Activated CD4-positive, alpha-beta T cell treated with anti-CD3 and anti-CD28 coated beads for 48 hours (primary cell): ENCODE measurements at places on chromosomes 13 and 19.

DNA sequence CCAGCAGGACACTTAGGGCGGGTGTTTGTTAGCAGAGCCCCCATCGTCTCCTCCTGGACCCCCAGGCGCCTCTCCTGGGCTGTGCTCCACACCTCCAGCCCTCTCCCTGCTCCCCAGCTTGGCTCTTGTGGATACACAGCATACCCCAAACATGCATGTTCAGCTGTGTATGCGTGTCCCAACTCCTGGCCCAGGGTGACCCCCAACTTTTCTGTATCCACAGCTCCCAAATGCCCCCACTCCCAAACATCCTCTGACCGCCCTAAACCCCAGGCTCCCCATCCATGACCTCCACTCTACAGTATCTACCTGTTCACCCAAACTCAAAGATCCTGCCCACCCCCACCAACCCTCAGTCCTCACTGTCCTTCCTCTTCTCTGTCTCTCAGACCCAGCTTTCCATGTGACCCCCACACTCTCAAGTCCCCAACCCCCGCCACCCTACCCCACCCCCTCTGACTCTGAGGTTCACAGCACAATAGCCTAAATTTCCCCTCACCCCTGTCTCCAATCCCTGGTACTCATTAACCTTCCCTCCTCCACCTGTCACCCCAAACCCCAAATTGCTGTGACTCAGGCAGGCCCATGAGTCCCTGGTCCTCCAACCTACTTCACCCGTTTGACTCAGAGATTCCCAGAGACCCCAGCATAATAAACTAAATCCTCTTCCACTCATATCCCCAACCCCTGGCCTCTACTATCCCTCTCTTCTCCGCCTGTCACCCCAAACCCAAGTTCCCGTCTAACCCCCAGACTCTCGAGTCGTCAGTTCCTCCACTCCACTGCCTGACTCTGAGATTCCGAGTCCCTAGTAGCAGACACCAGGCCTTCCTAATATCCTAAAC is 968 bp downstream of the UBE2M start:
- DNase-seq = no peak

DNA sequence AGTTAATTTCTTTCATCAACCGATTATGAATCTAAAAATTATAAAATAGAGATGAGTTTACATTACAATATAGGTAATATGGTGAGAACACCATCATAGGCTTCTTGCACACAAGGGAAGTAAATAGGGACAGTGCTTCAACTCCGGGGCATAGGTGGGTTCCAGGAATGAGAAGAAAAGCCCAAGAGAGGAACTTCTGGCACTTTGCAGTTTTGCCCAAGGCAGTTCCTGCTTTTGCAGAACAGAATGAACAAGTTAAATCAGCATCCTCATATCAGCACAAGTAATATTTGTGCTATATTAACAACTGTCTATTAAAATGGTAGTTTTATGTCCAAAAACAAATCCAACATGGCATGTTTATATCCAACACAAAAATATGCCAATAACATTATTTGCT is 60.1 kb downstream of the DACH1 start:
- no peak for DNase-seq

DNA sequence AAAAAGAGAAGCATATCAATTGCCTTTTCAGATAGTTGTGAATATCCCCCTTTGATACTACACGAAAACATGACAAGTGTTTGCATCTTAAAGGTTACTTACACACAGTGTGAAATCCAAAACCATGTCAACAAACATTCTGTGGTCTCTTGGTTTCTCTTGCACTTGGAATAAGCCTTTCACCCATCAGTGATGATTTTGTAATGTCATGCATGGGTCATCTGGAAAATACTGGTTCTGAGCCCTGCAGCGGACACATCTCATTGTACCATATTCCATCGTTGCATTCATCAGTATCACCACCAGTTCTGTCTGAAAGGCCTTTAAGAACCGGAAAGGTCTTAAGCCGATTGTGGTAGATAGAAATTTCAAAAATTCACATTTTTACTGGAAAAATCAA is 65.4 kb upstream of the SOX1 start:
- DNase-seq = no peak

- no peak for DNase-seq
Observed at GRCh38 chr13:95452375-95452774, 100.1 kb upstream of the CLDN10 start.

DNA sequence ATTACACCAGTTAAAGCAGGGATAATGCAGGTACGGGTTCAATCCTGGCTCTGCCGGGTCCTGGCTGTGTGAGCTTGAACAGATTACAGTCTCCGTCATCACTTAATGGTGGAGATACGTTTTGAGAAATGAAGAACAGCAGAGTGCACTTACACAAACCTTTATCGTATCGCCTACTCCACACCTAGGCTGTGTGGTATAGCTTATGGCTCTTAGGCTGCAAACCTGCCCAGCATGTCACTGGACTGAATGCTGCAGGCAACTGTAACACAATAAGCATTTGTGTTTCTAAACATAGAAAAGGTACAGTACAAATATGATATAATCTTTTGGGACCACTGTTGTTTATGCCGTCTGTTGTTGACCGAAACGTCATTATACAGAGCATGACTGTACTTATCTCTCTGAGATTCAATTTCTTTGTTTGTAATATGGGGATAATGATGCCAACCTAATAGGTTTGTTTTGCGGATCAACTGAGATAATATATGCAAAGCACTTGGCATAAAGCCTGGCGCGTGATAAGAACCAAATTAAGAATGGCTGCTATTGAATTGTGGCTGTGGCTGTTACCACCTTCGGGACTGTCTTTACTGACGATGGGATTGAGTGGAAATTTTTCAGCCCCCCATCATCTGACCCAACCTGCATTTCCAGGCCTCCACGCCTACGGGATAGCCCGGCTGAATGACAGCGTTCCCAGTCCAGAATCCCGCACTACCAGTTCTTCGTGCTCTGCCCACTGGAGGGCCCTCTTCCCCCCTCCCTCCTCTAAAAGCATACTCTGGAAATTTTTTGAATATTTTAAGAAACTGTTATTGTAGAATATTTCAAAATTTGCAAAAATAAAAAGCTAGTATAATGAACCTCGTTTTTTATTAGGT is 11.2 kb downstream of the KRTDAP start:
- DNase-seq = no peak

GRCh38 chr13:45073809-45074208 is 46.5 kb upstream of the GTF2F2 start:
- peak; percentile 6 for DNase-seq

DNA sequence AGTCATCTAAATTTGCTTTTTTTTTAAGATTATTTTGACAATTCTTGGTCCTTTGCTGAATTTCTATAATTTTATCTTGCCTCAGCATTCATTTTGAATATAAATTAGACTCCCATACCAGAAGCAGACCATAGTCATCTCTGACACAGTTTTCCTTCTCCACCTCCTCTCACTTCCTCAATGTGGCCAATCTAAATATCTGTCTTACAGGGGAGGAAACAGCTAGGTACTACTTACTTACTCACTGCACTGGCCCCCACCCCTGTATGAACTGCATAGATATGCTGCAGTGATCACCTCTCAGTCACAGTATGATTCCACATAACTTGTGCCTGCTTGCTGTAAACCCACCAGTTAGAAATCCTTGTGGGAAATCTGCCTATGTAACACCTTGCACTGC is 665.6 kb downstream of the FGF9 start:
- DNase-seq = no peak

- no peak for DNase-seq
Observed at GRCh38 chr13:76035711-76036110, 399.6 kb downstream of the LMO7 start.

DNA sequence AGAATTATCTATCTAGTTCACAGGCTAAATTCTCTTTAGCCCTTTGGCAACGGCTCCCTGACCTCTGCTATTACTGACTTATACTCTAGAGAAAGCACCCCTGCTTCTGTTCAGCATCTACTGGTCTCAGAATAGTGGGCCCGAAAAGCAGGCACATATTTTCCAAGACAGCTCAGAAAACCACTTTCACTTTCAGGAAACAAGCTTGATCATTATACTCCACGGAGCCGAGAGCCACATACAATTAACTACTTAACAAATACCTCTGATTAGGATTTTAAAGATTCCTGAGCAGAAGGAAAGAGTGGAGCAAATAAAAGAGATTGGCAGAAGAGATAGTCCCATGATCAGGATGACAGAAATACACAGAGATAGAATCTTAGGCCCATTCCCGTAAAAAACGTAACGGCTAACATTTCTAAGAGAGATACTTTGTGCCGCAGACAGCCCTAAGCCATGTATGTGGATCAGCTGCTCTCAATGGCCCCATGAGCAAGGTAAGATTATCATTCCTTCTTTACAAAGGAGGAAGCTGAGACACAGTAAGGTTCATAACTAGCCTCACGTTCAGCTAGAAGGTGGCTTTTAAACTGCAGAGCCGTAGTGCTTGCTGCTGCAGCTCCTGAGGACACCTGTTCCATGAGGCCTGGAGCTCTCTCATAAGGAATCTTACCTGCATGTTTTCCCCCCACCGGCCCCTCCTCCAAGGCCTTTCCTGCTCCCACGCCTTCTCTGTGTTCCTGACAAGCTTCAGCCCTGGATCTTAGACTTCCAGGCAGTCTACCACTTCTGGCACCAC is 227.2 kb downstream of the FOXO1 start:
- DNase-seq = peak; percentile 35

DNA sequence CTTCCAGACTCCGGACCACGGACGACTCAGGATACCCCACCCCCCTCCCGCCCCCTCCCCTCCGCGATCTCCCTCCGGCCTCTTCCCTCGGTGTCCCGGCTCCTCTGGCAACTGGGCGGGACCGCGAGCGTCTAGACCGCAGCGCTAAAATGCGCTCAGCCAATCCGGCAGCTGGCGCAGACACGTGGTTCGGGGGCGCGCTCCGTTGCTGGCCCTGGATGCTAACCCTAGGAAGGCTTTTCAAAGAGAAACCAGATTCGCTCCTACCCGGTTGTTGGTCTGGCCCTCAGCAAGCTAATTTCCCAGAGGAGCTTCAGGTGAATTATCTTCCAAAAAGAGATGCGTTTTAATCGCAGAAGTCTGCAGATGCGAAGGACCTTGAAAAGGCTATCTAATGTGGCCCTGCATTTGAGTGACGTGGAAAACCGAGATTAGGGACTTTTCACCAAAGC is at the start of gene DZIP1:
TSS of gene DZIP1 (minus strand) at position 106 of the 452 bp plus-strand sequence. CDS start 2,677 bp downstream, outside the sequence.
- DNase-seq = peak; percentile 49

DNA sequence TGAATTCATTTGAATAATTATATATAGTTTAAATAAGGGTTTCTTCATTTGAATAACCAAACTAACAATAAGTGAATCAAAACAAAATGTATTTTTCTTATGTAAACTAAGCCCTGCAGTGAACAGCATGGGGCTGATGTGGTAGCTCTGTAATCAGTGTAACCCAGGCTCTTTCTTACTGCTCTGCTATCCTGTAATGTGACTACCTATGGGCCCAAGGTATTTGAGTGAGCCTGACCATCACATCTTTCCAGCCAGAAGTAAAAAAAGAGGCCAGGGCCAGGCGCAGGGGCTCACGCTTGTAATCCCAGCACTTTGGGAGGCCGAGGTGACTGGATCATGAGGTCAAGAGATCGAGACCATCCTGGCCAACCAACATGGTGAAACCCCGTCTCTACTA is 494.6 kb downstream of the DCT start:
- DNase-seq = no peak

- peak; percentile 42 for DNase-seq
Observed at GRCh38 chr13:25286308-25286968, 850 bp downstream of the MTMR6 start.

- no peak for DNase-seq
Observed at GRCh38 chr19:56133858-56134653, 7.0 kb upstream of the ZNF444 start.

- DNase-seq = no peak
Observed at GRCh38 chr13:34020388-34020787, 202.4 kb downstream of the RFC3 start.

GRCh38 chr19:33114312-33114711 is 17.6 kb upstream of the WDR88 start:
- no peak for DNase-seq

DNA sequence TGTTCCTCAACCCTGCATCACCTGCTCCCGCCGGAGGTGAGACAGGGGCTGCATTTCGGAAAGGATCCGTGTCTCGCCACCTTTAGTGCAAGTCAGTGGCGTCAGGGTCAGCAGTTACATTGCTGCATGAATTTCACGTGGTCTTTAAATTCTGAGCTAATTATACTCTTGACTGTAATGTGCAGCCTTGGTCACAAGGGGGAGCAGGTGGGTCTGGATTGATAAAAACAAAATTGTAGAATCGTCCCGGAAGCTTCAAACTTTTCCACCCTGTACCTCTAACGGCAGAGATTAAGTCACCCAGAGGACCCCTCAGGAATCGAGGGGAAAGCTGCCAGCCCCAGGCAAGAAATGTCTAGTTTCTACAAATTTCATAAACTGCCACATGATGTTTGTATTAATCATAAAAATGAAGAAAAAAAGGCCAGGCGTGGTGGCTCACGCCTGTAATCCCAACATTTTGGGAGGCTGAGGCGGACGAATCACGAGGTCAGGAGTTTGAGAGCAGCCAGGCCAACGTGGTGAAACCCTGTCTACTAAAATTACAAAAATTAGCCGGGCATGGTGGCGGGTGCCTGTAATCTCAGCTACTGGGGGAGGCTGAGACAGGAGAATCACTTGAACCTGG is 20.2 kb downstream of the BBC3 start:
- peak; percentile 86 for DNase-seq

GRCh38 chr19:45492137-45492626 is 4.7 kb downstream of the RTN2 start:
- no peak for DNase-seq

- DNase-seq = no peak
Observed at GRCh38 chr19:4210166-4210731, 19.1 kb upstream of the EBI3 start.

GRCh38 chr13:114151031-114151430 is 18.6 kb upstream of the RASA3 start:
- no peak for DNase-seq

DNA sequence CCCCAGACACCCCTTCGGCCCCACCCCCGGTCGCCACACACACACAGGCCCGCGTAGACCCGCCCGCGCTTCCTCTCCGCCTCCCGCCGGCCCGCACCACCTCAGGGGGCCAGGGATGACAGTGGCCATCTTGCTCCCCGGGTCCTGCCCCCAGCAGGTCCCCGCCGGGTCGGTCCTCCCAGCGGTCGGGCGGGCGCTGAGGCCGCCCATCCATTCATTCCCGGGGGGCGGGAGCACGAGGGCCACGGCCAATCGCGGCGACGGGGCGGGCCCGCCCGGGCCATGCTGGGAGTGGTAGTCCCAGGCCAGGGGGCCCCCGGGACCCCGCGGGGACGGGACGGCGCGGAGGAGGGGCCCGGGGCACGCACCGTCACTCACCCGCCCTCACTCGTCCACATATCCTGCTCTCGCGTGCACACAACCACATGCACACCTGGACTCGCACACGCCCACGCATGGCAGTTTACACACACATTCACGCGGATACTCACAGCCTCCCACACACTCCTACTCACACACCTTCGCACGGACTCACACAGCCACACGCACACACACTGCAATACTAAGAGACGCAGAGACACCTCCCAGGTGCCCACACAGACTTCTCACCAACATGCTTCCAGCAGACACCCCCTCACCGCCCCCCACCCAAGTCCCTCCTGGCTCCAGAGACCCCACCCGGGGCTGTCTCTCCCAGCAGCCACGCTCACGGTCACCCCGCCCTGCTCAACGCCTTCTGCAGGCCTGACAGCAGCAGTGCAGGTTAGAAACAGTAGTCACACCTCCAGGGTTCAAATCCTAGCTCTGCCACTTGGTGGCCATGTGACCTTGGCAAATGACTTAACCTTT is at the start of gene DPF1:
TSS of gene DPF1 (minus strand) at position 209 of the 849 bp plus-strand sequence. CDS start at position 129, 80 bp downstream.
- peak; percentile 76 for DNase-seq

GRCh38 chr19:13315495-13315894 is 165.3 kb downstream of the IER2 start:
- DNase-seq = no peak
